Activated T-cell treated with anti-CD3 and anti-CD28 coated beads, Interleukin-2, amount 50 U/mL, for 1 hour (primary cell): ENCODE measurements at places on chromosomes 11 and 22.
A peak's percentile ranks its signal among the peaks of the same experiment; 100 is the strongest.

DNA sequence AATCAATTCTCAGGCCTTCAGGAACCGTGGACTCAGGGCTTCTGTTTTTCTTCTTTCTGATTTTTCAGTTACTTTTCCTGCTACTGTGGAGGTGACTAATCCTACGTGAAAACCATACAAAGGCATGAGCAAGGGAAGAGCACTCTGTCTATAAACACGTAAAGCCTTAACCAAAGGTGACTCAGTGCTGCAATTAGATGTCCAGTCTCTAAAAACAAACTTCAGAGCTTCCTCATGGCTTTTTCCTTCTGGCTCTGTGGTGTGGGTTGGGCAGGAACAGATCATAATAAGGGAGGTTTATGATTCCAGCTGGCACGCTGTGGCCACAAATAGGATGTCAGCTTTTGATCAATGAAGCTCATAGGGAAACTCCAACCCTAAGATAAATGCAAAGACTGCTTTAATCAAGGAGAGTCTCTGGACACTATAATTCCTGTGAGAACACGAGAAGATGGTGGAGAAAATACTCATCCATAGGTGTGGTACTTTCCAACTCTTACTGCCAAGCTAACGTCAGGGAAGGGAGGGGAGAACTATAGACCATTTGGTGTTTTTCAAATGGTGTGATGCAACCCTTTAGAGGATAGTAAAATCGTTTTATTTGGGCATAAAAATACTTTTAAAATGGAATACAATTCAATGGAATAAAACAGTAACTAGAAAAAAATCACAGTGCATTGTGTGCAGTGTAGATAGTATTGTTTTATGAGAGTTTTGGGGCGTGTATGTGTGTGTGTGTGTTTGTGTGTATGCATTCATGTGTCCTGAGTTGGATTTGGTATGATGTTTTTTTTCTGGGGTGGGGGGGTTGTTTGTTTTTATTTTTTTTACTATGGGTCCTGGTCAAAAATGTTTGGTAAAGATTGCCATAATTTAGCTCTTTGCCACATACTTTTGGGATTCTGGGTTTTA, at the start of gene NXPE2:
NXPE2 (plus strand) TSS at position 403 of the 912 bp plus-strand sequence; CDS start at position 452, 49 bp downstream.
- no peak for DNase-seq

DNA sequence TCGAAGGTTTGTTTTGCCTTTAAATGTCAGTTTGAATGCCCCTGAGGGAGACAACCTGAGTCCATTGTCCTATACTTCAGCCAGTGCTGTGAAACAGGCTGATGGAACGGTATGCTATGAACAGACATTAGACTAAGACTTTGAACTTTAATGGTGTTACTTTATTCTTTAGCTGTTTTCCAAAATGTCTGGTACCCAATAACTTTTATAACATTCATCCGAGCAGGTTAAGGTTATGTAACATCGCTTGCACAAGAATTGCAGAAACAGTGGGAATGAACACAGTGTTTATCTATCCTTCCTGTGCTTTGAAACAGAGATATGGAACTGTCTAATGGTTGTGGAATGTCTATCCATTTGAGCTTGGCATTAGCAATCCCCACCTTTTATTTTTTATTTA, 12.5 kb upstream of the PTS start:
- no peak for DNase-seq

- no peak for DNase-seq
Observed at GRCh38 chr11:36030731-36031281, 86.9 kb downstream of the LDLRAD3 start.

- no peak for DNase-seq
Observed at GRCh38 chr11:82462608-82463242, 270.9 kb downstream of the FAM181B start.

GRCh38 chr11:662689-663274, 25.7 kb downstream of the DRD4 start:
- DNase-seq = peak; percentile 51

DNA sequence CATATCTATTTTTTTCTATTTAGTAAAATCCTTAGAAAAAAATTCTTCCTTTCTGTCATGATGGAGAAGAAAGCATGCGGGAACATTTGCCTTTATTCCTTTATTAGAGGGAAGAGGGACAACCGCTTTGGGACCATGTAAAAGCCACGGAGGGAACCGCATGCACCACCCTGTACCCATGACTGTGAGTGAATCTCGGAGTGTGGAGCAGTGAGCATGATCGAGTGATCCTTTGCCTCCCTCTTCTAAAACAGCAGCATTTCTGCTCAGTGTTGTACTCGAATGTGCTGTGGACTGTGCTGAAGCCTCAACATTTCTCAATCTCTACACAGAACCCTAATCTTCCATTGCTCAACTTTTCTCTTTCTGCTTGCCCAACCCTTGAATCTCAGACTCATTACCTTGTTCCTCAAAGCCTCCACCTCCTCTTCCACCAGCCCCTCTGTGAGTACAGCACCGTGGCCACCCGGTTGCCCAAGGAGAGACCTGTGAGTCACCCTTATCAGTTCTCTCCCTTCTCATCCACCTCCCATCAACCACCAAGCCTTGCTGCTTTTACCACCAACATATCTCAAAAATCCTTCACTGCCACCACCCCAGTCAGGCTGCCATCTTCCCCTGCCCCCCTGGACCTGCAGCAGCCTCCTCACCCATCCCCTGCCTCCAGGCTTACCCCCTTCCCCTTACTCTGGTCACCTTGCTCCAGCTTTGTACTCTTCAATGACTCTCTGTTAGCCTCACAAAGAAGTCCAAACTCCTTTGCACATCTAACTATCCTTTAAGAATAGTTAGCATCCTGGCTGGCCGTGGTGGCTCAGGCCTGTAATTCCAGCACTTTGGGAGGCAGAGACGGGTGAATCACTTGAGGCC, 103.1 kb downstream of the NAT10 start:
- no peak for DNase-seq

GRCh38 chr22:25039754-25040153, 87.2 kb downstream of the KIAA1671 start:
- no peak for DNase-seq

DNA sequence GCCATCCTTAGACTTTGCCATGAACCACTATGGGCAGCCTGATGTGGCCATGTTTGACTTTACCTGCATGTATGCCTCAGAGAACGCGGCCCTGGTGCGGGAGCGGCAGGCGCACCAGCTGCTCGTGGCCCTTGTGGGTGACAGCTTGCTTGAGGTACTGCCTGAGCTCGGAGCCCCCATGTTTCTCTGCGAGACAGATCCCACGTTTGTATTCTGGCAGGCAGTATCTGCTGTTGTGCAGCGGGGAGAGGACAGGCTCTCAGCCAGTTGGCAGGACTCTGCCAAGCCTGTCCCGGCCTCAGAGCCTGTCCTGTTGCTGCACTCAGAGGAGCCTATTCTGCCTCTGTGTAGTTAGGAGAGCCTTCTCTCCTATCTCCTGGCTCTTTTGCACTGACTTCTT, 109.9 kb downstream of the MICAL2 start:
- DNase-seq = no peak

- no peak for DNase-seq
Observed at GRCh38 chr11:5815534-5815933, 6.8 kb downstream of the OR52N2 start.

DNA sequence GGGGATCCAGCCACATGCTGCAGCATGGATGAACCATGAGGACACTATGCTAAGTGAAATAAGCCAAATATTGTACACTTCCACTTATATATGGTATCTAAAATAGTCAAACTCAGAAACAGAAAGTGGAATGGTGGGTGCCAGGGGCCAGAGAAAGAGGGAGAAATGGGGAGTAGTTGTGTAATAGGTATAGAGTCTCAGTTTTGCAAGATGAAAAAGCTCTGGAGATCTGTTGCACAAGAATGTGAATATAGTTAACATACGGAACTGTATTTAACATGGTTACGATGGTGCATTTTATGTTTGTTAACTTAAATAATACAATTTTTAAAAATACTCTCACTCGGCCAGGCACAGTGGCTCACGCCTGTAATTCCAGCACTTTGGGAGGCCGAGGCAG, 21.2 kb downstream of the GDPD5 start:
- no peak for DNase-seq

DNA sequence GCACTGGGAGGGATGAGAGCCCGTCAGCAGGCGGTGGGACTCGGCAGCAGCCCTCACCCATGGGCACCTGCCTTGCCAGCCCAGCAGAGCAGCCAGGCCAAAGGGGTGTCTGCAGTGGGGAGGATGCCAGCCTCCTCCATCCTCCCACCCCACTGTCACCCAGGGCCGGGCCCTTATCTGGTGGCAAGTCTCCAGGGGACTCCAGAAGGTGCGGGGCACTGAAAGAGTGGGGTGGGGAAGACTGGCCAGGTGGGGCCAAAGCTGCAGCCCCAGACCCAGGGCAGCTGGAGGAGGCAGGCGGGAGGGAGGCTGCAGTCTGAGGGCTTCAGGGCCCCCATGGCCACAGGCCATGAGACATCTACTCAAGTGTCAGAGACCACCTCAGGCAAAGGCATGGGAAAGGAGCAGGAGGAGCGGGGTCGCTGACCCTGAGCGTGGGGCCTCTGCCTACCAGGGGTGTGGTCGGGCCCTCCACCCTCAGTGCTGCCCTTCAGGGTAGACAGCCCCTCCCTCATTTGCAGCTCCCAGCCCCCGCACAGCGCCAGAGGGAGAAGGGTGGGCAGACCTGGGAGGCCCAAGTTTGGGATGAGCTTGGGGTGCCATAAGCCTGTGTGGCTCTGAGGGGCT, 3.5 kb downstream of the DGCR6L start:
- DNase-seq = peak; percentile 17

DNA sequence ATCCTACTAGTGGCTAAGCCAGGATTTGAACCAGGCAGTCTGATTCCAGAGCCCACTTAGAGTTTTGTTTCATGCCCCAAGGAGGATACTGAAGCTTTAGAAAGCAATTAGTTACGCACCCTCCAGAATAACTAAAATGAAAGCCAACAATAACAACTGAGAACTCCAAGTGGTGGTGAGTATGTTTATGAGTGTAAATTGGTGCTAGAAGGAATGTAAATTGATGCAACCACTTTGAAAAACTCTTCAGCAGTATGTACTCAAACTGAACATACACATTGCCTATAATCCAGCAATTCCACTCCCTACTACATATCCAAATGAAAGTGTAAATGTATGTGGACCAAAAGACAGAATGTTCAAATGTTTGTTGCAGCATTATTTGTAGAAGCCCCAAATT, 6.7 kb upstream of the ARL14EP start:
- no peak for DNase-seq

DNA sequence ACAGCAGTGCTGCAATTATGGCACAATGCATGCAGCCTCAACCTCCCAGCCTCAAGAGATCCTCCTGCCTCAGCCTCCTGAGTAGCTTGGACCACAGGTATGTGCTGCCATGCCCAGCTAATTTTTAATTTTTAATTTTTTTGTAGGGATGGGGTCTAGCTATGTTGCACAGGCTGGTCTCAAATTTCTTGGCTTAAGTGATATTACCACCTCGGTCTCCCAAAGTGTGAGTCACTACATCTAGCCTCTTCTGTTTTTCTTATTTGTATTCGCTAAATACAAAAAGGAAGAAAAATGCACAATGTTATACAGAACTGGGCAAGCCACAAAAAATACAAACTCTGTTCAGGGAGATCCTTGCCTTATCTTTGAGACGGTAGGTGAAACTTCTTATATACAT, 62.1 kb downstream of the DDI1 start:
- DNase-seq = no peak

- DNase-seq = no peak
Observed at GRCh38 chr11:13772223-13773046, 104.0 kb downstream of the FAR1 start.

DNA sequence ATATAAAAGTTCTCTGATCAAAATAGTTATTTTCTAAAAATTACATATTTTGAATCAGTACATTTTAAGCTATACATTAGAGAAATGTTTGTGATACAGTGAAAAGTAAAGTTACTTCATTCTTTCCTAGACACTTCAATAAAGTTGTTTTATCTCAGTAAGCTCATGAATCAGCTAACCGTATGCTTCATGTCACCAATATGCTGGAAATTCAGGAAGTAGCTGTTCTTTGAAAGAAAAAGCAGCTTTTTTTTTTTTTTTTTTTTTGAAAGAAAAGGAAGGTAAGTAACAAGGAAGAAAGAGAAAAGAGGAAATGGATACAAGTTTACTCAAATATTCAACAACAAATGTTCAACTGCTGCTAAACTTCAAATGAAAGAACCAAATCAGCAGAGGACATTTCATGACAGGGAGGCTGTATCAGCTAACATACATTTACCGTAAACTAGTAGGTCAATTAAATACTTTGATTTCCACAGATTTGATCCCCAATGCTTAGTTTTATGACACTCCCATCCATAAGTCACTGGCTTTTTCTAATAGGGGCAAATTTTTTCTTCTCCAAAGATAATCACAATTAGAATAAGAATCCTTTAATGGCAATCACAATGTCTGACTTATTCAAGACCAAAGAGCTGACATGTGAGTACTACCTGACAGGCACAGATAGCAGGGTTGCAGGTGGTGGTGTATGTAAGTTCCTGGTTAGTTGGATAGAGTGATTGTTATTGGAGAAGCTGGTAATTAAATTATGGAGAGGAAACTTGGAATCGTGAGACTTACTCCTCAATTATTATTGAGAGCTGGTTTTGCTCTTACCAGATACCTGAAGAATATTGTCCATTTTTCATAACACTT, 754 bp downstream of the OR52A1 start:
- DNase-seq = no peak

DNA sequence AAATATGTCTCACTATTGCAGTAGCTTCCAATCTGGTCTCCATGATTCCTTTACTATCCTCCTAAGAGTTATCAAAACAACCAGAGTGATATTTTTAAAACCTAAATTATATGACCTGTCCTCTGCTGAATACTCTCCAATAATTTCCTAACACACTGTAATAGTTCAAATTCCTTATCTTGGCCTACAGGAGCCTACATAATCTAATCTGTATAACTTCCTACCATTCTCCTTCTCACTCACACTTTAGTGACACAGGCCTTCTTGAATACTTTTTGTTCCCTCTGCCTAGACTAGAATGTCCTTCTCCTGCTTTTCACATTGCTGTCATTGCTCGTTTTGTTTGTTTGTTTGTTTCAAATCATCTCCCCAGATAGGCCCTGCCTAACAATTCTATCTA, 9.4 kb downstream of the FHIP1B start:
- DNase-seq = no peak

- no peak for DNase-seq
Observed at GRCh38 chr11:1223346-1224110, 662 bp downstream of the MUC5B start.

DNA sequence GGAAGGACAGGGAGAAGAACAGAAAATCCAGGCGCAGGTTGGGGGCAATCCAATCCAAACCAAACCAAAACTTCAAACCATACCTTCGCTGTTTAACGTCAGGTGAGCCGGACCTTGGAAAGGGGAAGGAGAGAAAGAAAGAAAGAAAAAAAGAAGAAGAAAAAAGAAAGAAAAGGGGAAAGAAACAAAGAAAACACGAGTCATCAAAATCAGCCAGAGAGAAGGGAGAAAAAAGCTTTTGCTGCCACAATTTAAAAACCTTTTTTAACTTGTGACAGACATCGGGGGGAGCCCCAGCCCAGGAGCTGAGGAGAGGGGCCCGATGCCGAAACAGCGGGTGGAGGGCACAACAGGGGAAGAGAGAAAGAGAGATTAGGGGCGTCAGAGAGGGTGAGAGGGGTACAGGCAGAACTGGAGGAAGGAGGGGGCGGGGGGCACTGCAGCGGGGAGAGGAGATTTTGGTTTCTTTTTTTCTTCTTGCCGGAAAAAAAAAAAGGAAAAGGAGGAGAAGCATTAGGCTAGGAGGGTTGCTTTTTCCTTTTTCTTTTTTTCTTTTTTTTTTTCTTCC, 30.1 kb downstream of the NRXN2 start:
- no peak for DNase-seq

- DNase-seq = no peak
Observed at GRCh38 chr11:35723913-35724312, 61.3 kb downstream of the TRIM44 start.
